Natural killer cell treated with Interleukin-12 subunit alpha and Interleukin-12 subunit beta and Interleukin-15 and Interleukin-18, amount 100 ng/mL, for 72 hours (primary cell): ENCODE measurements at places on chromosomes 2 and 18. TPM values are rescaled to one million over a fixed set of nuclear protein-coding genes. Genes with fewer than 3 reads are reported as not detected.

Gene TDRD15
- 0.14 TPM for total RNA-seq

Gene HSPE1
- 158 TPM for total RNA-seq

- DNase-seq: no peak
Observed at GRCh38 chr2:229127471-229127870, 143.6 kb downstream of the PID1 start.

Gene PROKR1
- not detected for total RNA-seq

Gene HOXD13
- not detected for total RNA-seq

DNA sequence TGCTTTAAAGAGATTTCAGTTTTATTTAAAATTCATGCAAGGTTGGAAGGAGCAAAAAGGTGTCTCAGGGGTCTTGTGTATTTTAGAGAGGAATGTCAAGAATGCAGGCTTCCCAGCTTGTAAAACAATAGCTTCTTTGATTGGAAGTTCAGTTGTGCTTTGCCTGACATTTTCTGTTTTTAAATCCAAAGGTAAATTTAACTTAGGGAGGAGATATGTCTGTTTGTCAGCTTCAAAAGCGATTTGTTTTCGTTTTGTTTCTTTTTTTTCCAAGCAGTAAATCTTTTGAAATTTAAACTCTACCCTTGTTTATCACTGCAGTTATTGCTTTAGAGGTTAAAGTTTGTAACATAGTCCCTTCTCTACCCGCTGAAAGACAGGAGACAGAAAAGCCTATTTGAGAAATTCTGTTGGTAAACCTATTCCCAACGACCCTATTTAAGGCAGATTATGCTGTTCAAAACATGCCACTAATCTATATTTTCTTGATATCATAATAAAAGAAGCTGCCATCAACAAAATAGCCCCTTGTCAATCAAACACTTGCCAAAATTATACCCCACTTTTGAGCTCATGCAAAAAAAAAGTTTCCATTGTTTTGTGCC is 639.6 kb downstream of the IRS1 start:
- no peak for DNase-seq

Gene FOXD4L1
- 0.17 TPM for total RNA-seq

GRCh38 chr2:195560209-195560895 is 96.7 kb upstream of the SLC39A10 start:
- no peak for DNase-seq

GRCh38 chr2:22282220-22282619 is 1102.8 kb upstream of the KLHL29 start:
- no peak for DNase-seq

Gene CACNB4
- 0.40 TPM for total RNA-seq

Gene SIX3
- not detected for total RNA-seq

- no peak for DNase-seq
Observed at GRCh38 chr2:24493713-24494112, 2.7 kb downstream of the NCOA1 start.

Gene ABHD1
- total RNA-seq: 0.25 TPM

DNA sequence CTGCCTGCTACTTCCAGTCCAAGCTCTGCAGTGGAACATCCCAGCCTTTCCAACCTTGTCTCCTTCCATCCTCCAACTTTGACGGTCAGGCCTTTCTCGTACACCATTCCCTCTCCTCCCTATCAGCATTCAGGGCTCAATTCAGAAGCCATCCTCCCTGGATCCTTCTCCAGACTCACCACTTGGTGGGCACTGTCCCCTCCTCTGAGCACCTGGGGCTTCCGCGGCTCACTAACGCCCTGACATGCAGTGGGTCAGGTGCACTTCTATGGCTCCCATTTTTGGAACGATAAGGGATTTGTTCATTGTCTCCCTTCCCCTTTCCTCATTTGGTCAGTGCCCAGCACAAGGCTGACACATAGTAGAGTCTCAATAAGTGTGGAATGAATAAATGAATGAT is 56.7 kb downstream of the TNS1 start:
- DNase-seq: no peak

Gene RTP5
- total RNA-seq: not detected

Gene ITPRIPL1
- total RNA-seq: 48.2 TPM

Gene VWC2L
- total RNA-seq: not detected

DNA sequence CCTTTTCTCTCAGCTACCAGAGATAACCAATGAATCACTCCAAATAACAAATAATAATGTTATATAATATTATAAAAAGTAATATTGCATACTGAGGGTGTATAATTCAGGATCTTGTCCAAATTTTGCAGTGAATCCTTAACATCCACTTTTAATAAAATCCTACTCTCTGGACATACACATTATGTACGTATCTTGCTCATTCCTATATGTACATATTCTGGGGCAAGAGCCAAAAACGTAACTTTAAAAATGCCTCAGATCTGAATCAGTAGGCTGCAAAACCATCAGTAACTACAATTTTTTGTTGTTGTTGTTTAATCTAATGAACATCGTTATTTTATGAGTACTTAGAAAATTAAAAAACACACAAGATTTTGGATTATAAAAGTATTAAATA is 65.3 kb downstream of the SMAD2 start:
- DNase-seq: no peak

- no peak for DNase-seq
Observed at GRCh38 chr2:10034333-10035052, 8.9 kb upstream of the KLF11 start.

Gene RTTN
- 21.8 TPM for total RNA-seq

Gene ARHGAP25
- 121 TPM for total RNA-seq

Gene IL18RAP
- total RNA-seq: 355 TPM
